ENCODE measurements at places on chromosomes 2 and 18.

GRCh38 chr2:29527947-29528346 lies 393.4 kb downstream of the ALK start:
- no peak for DNase-seq

GRCh38 chr2:191927991-191928390 lies 81.1 kb upstream of the CAVIN2 start:
- peak; percentile 39 for DNase-seq

DNA sequence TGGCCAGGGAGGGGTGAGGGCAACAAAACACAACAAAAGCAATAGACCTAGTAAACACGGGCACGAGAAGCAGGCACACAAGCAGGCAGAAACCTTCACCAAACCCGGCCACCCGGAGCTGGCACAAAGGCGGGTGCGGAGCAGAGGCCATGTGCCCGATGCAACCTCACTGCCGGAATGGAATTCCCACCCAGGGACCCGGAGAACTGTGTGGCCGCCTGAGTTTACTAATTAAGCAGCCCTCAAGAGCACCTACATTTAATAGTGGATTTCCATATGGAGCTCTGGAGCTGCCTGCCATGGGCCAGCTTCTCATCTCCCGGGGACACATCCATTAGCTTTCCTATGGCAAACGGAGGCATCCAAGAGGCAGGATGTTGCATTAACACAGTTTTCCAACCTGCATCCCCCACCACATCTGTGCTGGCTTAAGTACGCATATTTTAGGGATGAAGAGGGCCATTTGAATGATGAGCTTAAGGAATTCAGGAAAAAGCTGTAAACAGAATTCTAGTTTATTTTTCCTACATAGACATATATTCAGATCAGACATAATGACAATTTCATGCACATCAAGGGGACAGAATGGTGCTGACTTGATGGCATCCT lies 104.5 kb upstream of the SMIM21 start:
- DNase-seq, result no peak

- DNase-seq, result no peak
Observed at GRCh38 chr2:217489145-217489960, 513.4 kb downstream of the TNS1 start.

DNA sequence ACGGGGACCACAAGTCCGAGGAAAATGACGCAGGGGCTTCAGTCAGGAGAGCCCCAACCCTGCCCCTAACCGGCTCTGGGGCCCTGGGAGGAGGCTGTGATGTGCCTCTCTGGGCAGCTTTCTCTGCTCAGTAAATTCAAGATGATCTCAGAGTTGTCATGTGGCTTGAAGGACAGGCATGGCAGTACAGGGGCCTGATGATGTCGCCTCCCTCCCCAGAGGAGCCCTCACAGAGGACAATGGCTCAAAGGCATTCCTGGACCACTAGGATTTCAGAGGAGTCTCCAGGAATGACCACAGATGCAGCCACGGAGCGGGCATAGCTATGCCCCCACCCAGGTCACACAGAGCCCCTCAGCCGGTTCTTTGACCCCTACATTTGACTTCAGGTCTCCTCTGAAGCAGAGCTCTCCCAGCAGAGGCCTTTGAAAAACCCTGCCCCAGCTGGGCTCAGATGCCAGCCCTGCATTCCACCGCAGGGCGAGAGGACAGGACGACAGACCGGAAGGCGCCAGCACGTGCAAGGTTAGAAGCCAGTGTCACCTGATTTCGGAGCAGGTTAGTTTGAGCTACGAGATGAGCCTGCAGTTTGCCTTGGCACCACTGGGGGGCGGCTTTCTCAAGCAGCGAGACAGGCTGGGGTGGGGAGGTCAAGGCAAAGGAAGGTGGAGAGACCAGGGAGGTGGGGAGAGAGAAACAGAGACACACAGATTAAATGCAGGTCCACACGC lies 39.2 kb downstream of the BIN1 start:
- DNase-seq, result peak; percentile 10

DNA sequence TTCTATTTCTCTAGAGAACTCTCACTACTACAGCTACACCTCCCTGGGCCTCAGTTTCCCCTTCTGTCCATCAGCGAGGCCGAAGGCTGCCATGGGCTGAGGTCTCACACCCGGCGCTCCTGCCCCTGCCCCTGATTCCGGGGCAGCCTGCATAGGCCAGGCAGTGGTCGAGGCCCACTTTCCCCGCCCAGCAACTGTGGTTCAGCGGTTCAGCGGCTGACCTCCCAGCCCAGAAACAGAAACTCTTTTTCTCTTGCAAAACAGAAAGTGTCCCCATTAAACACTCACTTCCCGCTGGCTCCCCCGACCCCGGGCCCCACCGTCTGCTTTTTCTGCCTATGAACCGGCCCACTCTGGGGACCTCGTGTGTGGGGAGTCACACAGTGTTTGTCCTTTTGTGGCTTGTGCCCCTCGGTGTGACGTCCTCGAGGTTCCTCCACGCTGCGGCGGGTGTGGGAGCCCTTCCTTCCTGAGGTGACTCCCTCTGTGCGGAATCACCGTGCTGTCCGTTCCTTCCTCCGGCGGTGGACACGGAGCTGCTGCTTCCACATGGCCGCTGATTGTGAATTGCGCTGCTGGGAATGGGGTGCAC lies 16.0 kb downstream of the PDCD1 start:
- peak; percentile 94 for DNase-seq

DNA sequence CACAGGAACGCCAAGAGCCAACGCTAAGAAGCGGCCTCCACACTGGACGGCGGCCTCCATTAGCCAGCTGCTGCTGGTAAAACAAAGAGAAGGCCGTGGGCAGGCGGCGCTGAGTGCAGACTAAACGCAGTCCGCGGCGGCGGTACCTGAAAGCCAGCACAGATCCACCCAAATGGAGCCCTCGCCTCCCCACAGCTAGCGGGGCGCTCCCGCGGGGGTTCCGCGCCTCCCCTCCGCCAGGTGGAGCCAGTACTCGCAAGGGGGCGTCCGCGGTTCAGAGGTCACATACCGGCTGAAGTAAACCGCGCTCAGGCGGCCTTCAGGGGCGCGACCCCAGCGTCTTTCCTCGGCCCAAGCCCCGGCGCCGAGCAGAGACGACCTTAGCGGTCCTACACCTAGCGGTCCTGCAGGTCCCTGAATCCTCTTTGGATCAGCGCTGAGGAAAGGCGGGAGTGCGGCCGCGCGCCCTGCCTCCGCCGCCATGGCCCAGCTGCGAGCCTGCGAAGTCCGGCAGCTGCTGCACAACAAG lies 293.1 kb upstream of the ERBB4 start:
- no peak for DNase-seq

DNA sequence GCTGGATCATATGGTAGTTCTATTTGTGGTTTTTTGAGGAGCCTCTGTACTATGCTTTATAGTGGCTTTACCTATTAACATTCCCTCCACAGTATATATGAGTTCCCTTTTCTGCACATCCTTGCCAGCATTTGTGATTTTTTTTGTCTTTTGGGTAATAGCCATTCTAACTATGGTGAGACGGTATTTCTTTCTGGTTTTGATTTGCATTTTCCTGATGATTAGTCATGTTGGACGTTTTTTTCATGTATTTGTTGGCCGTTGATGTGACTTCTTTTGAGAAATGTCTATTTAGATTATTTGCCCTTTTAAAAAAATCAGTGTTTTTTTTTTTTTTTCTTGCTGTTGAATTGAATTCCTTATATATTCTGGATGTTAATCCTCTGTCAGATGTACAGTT lies 31.1 kb downstream of the ACTR3 start:
- DNase-seq, result no peak

GRCh38 chr2:10668402-10669012 lies 21.3 kb downstream of the NOL10 start:
- DNase-seq, result peak; percentile 67

GRCh38 chr18:35458677-35459441 lies 38.9 kb downstream of the INO80C start:
- DNase-seq, result no peak

DNA sequence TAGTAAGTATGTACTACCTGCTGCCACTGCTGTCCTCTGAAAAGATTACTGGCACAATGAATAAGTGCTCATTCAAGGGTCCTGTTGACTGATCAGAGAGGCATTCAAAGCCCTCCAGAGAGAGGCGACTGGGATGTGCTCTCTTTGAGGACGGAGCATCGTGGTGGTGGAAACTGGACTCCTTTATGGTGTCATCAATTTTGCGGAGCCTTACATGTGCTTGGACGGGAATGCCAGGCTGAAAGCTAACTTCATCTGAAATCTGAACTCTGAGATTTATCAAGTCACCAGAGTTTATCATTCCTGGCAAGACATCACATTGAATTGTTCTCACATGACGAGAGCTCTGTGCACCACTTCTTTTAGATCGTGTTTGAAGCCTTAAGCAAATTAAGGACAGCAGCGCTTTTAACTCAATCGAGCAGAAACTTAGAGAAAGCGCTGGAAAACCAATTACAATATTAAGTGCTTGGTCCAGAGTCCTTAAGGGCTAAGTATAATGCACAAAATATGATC lies 138.3 kb downstream of the NCK2 start:
- no peak for DNase-seq

GRCh38 chr2:165456027-165456426 lies 13.5 kb upstream of the CSRNP3 start:
- DNase-seq, result no peak

GRCh38 chr2:26345283-26345544 lies 729 bp upstream of the SELENOI start:
- no peak for DNase-seq

GRCh38 chr2:98634406-98635092 lies 26.2 kb downstream of the UNC50 start:
- DNase-seq, result no peak

DNA sequence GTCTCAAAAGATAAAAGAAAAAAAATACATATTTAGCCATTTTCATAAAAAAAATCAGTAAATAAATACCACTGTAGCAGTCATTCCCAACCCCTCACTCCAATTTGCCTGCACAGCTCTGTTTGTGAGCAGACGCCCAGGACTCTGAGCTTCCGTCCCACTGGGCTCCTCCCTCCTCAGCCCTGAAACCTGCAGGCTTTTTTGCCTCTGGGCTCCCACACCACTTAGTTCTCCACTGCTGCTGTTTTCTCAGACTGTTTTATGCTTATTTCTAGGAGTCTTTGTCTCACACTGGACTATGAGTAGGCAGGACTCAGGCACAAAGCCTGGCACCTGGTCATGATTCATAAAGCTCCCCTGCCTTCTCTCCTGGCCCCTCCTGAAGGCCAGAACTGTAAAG lies 6.1 kb upstream of the CXCR1 start:
- DNase-seq, result no peak

DNA sequence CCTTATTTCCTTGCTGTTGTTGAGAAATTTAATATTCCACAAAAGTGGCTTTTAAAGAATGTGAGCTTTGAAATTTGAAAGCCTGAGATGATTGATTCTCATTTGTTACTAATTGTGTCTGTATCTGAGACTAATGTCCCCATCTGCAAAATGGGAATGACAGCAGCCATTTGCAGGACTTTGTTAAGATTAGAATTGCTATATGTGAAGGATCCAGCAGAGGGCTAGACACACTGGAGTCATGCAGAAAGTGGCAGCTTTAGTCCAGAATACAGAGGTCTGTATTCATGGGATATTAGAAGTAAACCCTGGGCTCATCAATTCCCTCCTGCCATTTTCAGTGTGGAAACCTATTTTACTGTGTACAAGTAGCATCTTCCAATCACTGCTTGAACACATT lies 296.5 kb upstream of the GYPC start:
- peak; percentile 7 for DNase-seq

GRCh38 chr2:102660574-102660973 lies 41.2 kb downstream of the SLC9A2 start:
- DNase-seq, result no peak

DNA sequence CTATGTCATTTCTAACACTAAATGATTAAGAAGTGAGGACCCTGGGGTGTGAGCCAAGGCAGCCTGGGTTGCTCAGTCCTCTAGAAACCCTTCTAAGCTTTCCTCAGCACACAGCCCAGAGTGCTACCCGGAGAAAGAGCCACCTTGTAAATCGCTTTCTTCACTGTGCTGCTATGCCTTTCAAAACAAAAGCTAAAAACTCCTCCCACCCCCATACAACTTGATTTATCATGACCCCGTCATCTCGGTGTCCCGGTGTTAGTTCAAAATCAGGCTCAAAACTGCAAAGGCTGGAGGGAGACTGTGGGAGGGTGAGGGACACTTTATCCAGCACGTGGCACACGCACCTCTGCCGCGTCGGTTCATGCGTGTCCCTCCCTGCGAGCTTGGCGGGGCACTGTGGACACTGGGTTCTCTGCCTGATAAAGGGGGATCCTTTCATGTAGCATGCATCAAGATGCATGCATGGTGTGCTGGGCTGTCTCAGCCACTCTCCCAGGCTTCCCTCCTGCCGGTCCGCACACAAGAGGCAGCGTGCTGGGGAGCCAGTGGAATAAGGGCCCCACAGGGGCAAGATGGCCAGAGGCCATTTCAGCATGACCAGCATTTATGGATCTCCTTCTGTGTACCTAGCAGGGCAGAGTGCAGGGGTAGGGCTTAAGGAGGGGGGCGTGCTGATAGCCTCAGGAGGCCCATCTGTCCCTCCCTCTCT lies 170.4 kb downstream of the SMAD7 start:
- DNase-seq, result no peak

DNA sequence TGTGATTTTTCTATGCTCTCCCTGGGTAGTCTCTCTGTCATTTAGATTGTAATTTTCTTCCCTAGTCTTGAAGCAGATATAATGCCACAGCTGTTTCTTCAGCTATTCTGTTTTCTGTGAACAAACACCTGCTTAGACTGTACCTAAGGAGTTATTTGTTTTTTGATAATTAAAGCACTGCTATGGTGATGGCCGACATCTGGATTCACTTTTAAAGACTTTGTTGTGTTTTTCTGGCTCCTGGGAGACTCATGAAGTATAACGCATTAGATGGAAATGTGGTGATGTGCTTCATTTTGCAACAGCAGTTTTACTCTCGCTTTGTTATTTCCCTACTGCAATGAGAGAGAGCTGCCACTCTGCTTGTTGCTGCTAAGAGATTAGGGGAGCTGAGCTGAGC lies 15.7 kb upstream of the C2orf69 start:
- DNase-seq, result no peak

DNA sequence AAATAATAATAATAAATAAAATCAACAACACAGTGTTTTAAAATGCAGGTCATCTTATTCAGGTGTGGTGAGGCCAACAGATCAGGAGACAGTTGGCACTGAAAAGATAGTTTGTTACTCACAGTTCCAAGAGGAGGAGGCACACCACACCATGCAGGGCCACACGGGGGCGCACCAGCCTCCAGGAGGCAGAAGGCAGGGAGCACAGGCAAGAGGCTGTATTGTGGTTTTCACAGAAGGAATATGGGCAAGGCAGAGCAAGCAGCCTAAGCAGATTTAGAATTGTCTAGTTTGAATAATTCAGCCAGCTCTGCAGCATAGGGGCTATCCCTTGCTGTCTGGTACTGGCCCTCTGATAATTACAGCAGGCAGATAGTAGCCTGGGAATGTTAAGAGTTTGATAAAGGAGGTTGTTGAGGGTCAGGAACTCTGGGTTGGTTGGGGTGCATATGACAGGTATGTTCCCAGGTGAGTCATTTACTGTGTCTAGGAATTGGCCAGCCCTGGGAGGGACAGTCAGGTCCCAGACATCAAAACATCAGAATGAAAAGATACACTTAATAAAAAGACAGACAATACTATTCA lies 31.3 kb downstream of the KIAA2012 start:
- DNase-seq, result peak; percentile 65

GRCh38 chr2:156031121-156031520 lies 301.4 kb downstream of the NR4A2 start:
- DNase-seq, result no peak
